ENCODE measurements at places on chromosomes 3 and 15.
A peak's percentile ranks its signal among the peaks of the same experiment; 100 is the strongest.

DNA sequence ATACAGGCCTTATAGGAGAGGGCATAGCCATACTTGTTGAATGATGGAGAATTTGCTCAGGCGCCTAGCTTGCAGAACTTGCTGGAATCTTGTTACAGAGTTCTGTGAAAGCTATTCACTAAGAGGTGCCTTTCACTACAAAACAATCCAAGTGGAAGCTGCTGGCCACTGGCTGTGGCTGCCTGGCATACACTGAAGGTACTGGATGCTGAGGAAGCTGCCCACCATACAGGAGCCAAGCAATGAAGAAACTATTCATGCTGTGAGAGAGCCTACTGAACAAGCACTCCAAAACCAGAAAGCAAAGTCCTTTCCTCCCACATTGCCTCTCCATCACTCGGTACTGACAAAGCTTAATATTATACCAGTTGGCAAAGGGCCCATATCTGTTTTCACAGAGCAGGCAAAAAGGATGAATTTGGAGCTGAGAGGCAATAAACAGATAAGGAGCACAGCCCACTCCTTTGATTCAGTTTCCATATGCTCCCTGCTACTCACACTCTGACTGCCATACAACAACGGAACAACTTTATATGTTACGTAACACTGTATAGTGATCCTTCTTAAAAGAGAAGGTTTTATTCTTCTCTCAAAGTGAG lies 192.6 kb upstream of the ALCAM start:
- DNase-seq, result no peak

GRCh38 chr3:37906734-37907282 lies 45.1 kb downstream of the CTDSPL start:
- DNase-seq, result no peak

DNA sequence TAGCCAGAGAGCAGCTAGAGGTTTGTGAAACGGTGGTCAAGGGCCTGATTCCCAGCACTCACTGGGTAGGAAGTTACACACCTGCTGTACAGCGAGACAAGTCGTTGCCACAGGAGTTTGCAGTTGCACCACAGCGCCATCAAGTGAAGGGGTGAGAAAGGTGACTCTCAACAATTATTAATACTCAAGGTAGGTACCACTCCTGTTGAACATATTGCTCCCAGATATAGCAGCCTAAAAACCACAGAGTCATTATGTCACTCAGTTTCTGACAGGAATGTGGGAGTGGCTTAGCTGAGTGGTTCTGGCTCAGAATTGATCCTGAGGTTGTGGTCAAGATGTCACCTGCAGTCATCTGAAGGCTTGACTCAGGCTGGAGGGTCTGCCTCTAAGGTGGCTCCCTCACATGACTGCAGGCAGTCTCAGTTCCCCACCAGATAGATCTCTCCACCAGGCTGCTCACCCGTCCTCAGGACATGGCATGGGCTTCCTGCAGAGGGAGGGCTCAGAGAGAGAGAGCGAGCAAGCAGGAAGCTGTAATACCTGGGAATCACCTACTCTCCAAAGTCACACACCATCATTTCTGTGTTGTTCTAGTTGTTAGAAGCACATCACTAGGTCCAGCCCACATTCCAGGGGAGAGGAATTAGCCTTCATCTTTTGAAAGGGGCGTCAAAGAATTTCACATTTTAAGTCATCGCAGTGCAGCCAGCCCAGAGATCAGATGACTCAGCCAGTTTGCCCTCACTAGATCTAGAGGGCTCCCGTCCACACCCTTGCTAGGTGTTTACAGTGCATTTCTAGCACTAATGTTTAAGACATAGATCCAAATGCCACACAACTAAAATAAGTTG lies 17.0 kb upstream of the ANO10 start:
- no peak for DNase-seq

DNA sequence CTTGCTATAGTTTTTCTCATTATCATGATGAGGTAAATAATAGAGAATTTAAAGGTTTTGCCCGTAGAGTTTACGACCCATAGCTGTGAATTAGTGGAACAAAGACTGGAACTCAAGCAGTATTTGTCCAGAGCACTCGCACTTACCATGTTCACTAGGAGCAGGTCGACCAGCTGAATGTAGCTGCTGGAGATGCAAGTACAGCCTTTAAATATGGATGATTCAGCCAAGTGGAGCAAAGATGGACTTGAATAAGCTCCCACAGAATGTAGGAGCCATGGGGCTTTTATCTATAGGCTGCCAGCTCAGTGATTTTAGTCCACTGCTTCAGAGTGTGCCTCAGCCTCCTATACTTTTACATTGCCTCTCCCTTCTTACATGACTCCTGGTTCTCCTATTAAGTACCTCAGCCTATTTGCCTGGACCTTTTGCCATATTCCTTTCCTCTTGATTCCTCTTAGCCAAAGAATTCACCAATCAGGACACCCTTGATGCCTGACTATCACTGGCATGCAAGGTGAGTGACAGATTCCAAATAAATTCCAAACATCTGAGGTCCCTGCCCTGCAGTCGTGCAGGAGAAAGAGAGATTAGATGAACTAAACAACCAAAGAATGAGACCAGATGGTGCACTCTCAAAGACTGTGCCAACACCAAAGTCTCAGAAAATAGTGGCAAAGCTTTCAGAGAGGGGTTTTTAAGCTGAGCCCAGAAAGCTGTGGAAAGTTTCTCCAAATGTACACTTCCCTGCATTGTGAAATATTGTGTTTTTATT lies 3.9 kb downstream of the MKRN3 start:
- DNase-seq, result no peak

DNA sequence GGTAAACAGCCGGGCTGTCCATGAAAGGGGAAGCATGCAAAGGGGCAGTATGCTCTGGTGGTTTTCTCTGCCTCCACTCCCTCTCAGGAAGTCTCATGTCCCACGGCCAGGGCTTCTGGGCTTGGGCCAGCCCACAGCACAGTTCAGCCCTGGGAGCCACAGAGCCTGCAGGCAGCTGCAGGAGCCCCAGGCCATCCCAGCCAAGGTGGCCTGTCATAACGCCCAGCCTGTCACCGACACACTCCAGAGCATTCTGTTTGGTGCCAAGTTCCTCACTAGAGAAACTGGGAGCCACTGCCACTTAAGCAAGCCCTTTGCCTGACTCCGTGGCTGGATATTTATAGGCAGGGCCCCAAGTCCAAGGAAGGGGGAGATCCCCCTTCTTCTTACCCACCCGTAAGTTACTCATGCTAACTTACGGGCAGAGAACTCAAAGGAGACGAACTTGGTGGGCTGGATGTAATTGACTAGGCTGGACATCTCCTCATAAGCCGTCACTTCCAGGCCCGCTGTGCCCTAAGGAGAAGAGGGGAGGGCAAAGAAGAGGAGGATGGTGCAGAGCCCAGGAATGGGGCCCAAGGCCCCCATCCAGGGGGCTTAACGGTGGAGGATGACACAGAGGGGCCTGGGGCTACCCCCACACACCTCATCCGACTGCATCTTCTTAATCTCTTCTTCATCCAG lies 11.7 kb downstream of the PLCB2 start:
- no peak for DNase-seq

GRCh38 chr3:30098243-30098642 lies 508.2 kb upstream of the TGFBR2 start:
- DNase-seq, result no peak

- no peak for DNase-seq
These were observed 5.4 kb downstream of the ANPEP start for GRCh38 chr15:89809093-89809786.

- DNase-seq, result no peak
These were observed 123.0 kb upstream of the AGBL1 start for GRCh38 chr15:85956532-85957275.

DNA sequence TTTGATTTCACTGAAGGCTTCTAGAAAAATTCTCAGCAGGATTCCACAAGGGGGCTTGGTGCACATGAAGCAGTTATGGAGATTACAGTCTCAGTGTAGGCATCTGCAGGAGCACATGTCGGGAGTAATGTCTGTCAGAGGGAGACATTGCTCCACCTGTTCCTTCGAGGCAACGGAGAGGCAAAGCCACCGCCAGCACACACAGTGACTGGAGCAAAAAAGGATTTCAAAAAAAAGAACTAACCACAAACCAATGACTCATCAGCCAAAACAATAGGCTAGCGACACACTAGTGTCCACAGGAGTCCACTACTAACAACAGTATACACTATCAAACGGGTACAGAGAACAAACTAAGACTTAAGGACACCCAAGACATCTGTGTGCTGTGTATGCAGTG lies 68.9 kb downstream of the NPTN start:
- no peak for DNase-seq

DNA sequence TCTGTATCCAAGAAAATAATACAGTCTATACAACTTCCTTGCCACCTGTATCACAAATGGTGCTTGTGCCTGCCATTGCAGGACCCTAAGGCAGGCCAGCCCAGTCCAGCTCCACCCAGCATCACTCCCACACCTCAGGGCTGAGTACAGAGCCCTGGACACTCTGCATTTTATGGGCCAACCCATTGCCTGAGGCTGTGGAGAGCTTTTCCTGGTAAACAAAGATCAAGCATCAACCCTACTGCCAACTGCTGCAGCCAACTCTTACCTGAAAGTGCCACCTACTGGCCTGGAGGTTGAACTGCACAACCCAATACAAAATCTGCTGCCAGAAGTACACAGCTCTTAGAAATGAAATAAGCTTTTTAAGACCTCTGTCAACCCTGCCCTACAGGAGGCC lies 1082.2 kb downstream of the NAALADL2 start:
- no peak for DNase-seq

- no peak for DNase-seq
These were observed 19.8 kb downstream of the PCSK6 start for GRCh38 chr15:101469520-101470288.

GRCh38 chr15:65827065-65827464 lies 35.0 kb upstream of the DENND4A start:
- no peak for DNase-seq

DNA sequence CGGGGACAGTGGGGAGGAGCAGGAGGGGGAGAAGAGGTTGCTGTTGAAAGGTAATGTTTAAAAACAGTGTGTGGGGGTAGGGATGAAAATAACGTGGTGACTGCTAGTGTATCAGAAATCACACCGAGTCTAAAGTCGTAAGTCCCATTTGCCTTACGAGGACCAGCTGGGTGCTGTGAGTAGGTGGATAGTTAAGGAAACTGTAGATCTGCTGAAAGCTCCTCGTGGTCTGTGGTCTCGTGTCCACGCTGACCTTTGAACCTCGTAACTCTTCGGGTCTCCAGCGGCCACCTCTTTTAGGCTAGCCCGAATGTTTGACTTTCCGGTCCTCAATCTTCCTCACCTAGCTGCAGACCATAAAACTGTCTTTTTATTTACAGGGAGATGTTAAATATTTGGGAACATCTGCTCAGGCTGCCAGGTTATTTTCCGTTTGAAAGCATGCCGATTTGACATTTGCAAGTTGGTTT lies 29.3 kb upstream of the ST3GAL6 start:
- DNase-seq, result no peak

GRCh38 chr3:24522146-24522579 lies 27.5 kb upstream of the THRB start:
- DNase-seq, result no peak

- no peak for DNase-seq
These were observed 44.8 kb downstream of the CEMIP start for GRCh38 chr15:80823995-80824394.

DNA sequence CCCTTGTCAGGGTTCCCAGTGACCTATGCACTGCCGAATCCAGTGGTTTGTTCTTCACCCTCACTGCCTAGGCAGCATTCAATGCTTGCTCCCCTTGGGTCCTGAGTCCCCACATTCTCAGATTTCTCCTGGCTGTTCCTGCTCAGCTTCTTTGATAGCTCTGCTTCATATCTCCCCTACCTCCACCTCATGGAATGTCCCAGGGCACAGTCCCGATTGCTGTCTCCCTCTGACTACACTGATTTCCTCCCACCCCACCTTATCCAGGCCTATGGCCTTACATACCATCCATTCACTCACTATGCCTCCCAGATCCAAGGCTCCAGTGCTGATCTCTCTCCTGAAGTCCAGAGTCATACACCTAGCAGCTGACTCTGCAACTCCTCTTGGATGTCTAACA lies 1.5 kb upstream of the CDHR4 start:
- no peak for DNase-seq

DNA sequence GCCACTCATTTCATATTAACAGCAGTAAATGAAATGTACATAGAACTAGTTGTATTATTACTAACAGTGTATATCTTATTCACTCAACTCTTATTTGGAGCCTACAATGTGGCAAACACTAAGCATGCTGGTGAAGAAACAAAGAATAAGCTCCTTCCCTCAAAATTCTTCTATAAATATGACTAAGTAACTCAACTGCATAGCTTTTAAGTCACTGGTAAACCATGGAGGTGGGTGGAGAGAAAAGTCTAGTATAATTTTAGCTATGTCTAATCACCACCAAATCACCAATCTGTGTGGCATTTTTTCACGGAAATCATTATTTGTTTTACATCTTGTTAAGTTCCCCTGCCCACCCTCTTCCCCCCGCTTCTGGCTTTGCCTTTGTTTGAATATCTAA lies 17.5 kb downstream of the COPS2 start:
- DNase-seq, result no peak

GRCh38 chr3:152173627-152174026 lies 95.1 kb upstream of the MBNL1 start:
- DNase-seq, result no peak

DNA sequence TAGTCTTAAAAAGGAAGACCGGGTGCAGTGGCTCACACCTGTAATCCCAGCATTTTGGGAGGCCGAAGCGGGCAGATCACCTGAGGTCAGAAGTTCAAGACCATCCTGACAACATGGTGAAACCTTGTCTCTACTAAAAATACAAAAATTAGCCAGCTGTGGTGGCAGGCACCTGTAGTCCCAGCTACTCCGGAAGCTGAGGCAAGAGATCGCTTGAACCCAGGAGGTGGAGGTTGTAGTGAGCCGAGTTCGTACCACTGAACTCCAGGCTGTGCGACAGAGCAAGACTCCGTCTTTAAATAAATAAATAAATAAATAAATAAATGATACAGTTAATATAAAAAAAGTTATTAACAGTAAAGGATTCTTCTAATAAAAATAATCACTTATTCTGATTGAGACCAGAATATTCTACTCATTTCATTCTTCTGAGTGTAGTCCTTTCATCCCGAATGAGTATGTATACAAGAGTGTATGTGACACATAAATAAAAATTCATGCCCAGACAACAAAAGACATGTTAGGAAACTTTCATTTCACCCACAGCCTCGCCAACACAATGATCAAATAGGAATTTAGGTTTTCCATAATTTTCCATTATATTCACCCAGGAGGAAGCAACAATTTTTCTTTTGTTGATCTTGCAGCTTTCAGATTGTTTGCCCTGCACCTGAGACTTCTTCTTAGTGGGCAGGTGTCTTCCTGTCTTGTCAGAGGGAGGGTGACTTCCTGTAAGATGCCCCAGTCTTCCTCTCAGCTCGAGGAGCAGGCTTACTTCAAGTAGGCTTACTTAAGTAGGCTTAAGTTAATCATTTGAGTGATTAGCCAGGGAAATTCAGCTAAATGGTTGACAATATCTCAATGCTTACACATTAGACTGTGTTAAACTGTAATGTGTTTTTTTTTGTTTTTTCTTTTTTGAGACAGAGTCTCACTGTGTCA lies 7.8 kb upstream of the NUP210 start:
- peak; percentile 18 for DNase-seq

GRCh38 chr3:122355612-122356011 lies 27.4 kb downstream of the MIX23 start:
- DNase-seq, result no peak

GRCh38 chr3:60388731-60389130 lies 862.5 kb downstream of the FHIT start:
- no peak for DNase-seq
